ENCODE measurements at places on chromosomes 12 and 14.

DNA sequence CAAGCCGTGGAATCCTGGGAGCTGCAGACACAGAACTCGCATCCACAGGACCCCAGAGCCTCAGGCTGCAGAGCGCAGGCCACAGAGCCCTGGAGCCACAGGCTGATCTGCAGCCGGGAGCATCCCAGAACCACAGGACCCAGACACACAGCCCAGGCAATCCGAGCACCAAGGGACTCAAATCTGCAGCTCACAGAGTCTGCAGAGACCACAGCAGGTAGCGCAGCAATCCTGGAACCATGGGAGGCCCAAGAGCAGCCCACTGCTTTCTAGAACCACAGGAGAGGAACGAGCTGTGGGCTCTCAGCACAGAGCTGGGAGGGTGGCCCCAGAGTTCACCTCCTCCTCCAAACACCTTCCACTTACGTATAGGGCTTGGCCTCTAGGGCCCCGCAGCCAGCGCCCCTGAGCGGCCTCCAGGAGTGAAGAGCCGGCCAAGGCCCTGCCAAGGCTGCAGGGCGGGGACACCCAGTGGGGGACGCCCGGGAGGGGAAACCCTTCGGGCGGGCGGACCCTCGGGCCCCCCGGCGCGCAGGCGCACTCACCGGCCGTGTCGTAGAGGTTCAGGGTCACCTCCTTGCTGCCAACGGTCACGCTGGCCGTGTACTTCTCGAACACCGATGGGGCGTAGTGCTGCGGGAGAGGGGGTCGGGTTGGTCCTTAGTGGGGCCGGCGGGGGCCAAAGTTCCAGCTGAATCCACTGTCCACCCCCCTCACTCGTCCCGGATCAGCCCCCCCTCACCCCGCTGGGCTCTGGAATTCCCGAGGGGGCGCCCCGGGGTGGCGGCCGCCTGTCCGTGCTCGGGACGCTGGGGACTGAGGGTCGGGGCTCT is 665 bp downstream of the RHOF start:
- DNase-seq, result peak; percentile 60

DNA sequence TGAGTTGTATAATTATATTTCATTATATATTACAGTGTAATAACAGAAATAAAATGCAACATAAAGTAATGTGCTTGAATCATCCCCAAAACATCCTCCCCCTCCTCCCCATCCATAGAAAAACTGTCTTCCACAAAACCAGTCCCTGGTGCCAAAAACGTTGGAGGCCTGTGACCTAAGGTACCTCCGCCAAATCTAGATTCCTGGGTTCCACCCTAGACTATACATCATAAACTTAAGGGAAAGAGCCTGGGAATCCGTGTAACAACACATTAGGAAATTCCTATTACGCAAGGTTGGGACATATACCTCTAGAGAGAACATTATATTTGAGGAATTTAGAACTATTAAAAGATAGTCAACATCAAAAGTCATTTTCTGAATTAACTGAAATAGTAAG is 38.0 kb downstream of the SPPL3 start:
- no peak for DNase-seq

- DNase-seq, result peak; percentile 14
These were observed 606 bp downstream of the EP400 start for GRCh38 chr12:131950182-131950913.

DNA sequence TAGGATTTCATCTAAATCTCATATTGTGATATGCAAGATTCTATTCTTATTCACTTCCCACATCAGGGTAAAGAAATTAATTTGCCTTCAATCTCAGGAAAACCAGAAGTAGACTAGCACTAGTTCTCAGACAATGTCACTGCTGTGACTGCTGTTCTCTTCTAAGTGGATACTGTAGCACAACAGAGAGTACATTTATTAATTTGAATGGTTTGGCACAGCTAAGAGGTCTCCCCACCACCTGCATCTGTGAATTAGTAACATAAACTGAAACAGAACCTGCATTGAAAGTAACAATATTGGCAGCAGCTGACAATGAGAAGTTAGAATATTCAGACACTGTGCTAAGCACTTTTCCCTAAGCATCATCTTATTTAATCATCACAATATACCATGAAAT is 253.1 kb downstream of the PDZRN4 start:
- DNase-seq, result no peak

DNA sequence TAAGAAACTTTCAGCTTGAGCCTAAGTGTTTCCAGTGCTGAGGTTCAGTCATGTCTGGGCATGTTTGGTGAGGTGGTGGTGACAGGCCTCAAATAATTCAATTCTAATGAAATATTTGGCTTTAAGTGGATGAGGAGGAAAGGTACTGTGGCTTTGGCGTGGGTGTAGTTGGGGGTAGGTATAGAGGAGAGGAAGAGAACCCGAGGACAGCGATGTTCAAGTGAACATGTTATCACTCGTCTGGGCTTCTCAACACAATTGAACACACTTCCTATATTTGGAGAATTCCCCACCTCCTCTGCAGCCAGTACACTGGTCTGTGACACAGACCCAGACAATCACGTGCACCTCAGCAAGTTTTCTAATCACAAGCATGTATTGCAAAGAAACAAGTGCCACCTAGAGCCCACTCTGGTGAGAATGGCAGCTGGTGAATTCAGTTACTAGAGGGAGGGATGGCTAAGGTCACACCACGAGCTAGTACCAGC is 53.0 kb downstream of the IFNG-AS1 start:
- no peak for DNase-seq

GRCh38 chr14:54001189-54001878 is 44.7 kb upstream of the BMP4 start:
- no peak for DNase-seq

- DNase-seq, result no peak
These were observed 7.7 kb upstream of the HPD start for GRCh38 chr12:121866331-121866730.

DNA sequence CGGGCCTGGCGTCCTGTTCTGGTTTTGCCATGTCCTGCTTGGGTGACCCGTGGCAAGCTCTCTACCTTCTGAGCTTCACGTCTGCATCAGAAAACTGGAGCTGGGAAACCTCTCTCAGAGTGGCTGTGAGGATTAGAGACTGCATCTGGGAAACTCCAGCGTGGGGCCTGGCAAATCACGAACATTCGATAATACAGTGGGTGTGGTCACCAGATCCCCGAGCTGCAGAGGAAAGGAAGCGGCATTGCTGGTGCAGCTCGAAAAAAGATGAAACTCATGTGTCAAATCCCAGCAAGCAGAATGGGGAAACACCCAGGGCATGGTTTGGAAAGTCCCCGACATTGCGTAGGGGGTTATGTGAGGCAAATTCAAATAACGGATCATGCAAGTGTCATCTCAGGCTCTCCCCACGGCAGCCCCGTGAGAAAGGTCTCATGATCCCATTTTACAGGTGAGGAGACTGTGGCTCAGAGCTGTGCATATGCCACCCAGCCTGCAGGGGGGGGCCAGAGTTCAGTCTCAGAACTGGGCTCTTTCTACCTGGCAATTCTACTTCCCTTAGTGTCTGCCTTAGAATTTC is 98.1 kb upstream of the VRK1 start:
- no peak for DNase-seq

GRCh38 chr12:104063712-104064030 is 660 bp upstream of the HCFC2 start:
- no peak for DNase-seq

- DNase-seq, result no peak
These were observed 206.5 kb downstream of the BCAT1 start for GRCh38 chr12:24742378-24742777.

DNA sequence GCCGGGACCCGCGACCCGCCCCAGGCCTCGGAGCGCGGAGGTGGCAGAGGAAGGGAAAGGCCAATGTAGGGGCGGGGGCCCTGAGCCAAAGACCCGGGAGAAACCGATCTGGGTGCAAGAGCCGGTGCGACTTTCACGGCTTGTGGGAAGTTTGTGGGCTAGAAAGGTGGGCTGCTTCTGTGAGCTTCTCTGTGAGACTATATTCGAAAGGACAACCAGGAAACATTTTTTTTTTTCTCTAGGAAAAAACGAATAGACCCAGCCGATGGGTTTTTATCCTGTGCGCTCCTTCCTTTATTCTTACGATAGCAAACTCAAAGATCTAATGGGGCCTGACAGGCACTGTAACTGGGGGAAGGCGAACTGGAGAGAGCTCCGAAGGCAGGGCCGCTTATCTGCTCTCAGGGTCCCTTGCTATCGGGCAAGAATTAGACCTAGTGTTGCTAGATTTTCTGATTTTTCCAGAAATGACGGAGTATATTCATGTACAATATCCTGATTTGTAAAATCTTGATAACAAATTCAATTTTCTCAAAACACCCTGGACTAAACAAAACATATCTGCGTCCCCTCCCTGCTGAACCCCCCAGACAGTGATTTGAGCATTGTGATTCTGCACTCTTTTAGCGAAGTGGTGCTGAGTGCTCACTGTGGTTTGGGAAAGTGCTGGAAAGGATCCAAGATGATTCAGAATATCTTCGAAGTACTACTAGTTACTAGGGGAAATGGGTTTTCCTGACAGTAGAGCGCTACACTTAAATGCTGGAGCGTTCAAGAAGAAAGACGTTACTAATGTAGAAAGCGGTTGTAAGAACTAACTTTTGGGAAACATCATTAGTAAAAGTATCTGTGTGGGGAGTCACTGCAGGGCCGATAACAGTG is 563 bp upstream of the STXBP6 start:
- DNase-seq, result no peak

GRCh38 chr12:28374556-28374955 is 184.3 kb downstream of the CCDC91 start:
- no peak for DNase-seq
